ENCODE measurements at places on chromosomes 4 and X. TPM values are rescaled to one million over a fixed set of nuclear protein-coding genes. Genes with fewer than 3 reads are reported as not detected.

DNA sequence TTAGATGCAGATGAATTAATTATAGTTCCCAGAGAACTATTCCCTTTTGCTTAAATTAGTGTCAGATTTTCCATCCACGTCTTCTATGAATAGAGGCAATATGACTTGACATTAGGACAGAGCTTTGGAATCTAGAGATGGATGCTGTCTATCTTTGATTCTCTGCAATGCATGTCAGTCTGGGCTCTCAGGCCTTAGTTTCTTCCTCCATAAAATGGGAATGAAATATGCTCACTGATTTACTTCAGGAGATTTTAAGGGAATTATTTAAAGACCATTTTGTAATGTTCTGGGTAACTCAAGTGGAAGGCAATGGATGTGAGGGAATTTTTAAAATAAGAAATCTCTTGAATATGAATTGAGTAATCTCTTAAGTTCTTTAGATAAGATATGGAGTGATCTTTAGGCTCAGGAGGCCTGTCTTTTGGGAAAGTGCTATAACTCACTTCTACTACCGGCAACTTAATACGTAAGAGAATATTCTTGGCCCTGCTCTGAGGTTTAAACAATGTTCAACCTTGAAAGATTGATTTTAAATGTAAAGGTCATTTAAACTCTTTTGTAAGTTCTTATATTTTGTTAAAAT is 29.0 kb downstream of the MGST2 start:
- no peak for DNase-seq

Gene CFI
- total RNA-seq: 33.7 TPM

Gene ATOH1
- not detected for total RNA-seq

- no peak for DNase-seq
Observed at GRCh38 chr4:145524552-145524951, 42.9 kb downstream of the SMAD1 start.

Gene NMU
- total RNA-seq: not detected

Gene SLC25A53
- 8.2 TPM for total RNA-seq
